ENCODE measurements at places on chromosomes 13 and 19. TPM values are rescaled to one million over a fixed set of nuclear protein-coding genes. Genes with fewer than 3 reads are reported as not detected.

Gene NLRP5
- total RNA-seq, result not detected

Gene CD209
- total RNA-seq, result not detected

Gene SELENOV
- total RNA-seq, result not detected

Gene PRR22
- total RNA-seq, result 0.28 TPM

Gene FCAR
- total RNA-seq, result not detected

Gene GRIN2D
- total RNA-seq, result 0.18 TPM

Gene FAAP24
- 0.92 TPM for total RNA-seq

Gene CEACAM19
- total RNA-seq, result 2.0 TPM

Gene CNFN
- not detected for total RNA-seq

All from smooth muscle cell of bladder (primary cell).